ENCODE measurements at places on chromosomes 13 and 19.

- DNase-seq = no peak
Observed at GRCh38 chr19:19068659-19069654, 5.2 kb downstream of the SLC25A42 start.

- DNase-seq = no peak
Observed at GRCh38 chr13:28792992-28793391, 27.1 kb upstream of the MTUS2 start.

DNA sequence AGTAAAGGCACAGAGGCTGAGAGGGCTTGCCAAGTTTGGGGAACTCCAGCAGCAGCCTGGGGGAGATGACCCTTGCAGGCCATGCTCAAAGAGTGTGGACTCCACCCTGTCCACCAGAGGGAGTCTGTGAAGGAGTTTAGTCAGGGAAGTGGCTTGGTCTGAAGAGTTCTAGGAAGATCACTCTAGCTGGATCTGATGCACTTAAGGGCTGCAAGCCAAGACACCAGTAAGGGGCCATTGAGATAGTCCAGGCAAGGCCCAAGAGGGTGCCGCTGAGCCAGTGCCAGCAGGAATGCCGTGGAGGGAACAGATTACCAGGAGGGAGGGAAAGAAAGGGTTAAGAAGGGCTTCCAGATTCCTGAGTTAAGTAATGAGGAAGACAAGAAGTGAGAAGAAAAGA is 68.7 kb downstream of the ZAR1L start:
- DNase-seq = no peak

DNA sequence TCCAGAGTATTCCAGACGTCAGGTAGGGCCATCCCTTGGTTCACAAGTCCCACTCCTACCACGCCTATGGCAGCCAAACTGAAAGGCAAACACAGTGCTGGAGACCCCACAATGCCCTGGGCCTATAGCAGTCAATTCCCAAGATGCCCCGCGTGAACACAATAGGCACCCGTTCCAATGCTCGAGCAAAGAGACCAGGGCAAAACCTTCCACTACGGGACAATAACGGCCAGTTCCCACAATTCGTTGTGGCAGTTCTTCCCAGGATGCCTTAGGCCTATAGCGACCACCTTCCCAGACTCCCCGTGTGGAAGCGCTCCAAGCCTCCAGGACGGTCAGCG is 538 bp downstream of the ZNF428 start:
- no peak for DNase-seq

GRCh38 chr13:27917121-27917947 is 2.5 kb upstream of the PDX1 start:
- no peak for DNase-seq

- no peak for DNase-seq
Observed at GRCh38 chr19:11814700-11815035, 595 bp downstream of the ZNF440 start.

GRCh38 chr13:74299721-74300120 is 165.5 kb upstream of the KLF12 start:
- DNase-seq = no peak

GRCh38 chr13:42064966-42065365 is 16.5 kb downstream of the DGKH start:
- no peak for DNase-seq

GRCh38 chr19:18438331-18439024 is 545 bp upstream of the ISYNA1 start:
- DNase-seq = no peak

- no peak for DNase-seq
Observed at GRCh38 chr19:28130066-28130511, 1082.9 kb downstream of the UQCRFS1 start.

DNA sequence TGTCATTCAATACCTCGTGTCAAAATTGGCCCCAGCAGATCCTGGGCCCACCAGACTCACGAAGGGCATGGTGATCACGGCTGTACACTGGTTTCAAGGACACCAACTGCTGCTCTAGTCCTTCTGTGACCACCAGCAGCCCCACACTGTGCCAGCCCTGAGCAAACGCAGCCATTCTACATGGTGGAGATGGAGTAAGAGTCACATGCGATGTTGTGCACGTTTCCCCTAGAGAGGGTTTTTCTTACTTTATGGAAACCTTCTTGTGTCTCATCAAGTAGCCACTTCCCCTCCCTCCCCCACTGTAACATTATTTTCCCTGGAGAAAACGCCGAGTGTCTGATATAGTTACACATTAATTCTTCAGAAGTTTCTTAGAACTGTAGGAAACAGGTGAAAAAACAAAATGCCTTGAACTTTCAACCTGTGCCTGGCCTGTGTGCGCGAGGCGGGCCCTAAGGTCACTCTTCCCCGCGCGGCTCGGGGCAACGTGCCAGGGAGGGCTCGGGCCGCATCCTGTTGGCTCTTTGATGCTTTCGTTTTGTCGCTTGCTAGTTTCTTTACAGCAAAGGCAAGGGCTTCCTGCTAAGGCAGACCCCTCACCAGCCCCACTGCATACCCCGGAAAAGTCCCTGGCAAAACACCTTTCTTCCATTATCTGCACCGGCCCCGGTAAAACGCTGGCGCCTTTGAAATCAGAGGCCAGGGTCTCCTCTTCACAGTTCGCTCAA is 44.6 kb downstream of the GGACT start:
- no peak for DNase-seq

GRCh38 chr13:99293178-99293577 is 14.0 kb downstream of the GPR183 start:
- no peak for DNase-seq

GRCh38 chr13:39411511-39411910 is 191.5 kb downstream of the LHFPL6 start:
- no peak for DNase-seq

DNA sequence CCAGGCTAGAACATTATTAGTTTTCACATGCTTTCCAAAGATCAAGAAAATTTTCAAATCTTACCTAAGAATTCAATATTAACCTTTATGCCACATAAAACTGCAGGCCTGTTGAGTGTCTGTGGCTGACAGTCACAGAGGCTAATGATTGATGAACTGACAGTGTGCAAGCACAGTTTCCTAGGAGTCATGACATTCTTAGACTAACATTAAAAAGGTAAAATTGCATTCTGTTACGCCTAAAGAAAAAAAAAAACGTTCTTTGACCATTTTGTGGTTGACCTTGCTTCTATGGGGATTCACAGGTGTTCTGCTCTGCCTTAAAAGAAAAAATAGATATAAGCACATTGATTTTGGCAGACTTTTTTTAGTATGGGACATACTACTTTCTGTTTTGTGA is 1776.2 kb downstream of the PCDH9 start:
- DNase-seq = no peak

- DNase-seq = peak; percentile 56
Observed at GRCh38 chr19:5987077-5987818, 9.3 kb upstream of the RANBP3 start.

GRCh38 chr13:39930544-39931444 is 275.3 kb downstream of the COG6 start:
- no peak for DNase-seq

GRCh38 chr13:101522607-101523006 is 70.1 kb downstream of the ITGBL1 start:
- DNase-seq = no peak

- DNase-seq = no peak
Observed at GRCh38 chr19:44972802-44973201, 17.6 kb downstream of the CLPTM1 start.

- no peak for DNase-seq
Observed at GRCh38 chr19:18672044-18672451, 11.4 kb upstream of the CRTC1 start.

- DNase-seq = no peak
Observed at GRCh38 chr19:1262623-1263123, 6.5 kb upstream of the CIRBP start.

GRCh38 chr19:10803252-10803651 is 32.8 kb downstream of the TMED1 start:
- no peak for DNase-seq

DNA sequence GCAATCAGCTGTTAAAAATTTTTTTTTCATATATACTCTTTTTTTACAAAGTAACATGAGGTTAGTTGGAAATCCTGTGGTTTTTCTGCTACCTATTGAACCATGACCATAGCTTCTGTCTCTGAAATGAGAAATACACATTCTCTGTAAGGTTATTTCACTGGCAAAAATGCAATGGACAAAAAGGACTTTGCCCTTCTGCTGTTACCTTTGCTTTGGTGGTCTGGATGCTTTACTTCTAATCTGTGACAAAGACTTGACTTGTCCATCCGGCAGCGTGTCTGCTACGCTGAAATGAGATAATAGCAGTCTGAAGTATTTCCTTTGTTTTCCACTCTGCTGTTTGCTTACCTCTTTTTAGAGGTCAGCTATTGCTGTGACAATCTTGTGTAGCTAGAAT is 412.8 kb downstream of the SLITRK6 start:
- DNase-seq = no peak

DNA sequence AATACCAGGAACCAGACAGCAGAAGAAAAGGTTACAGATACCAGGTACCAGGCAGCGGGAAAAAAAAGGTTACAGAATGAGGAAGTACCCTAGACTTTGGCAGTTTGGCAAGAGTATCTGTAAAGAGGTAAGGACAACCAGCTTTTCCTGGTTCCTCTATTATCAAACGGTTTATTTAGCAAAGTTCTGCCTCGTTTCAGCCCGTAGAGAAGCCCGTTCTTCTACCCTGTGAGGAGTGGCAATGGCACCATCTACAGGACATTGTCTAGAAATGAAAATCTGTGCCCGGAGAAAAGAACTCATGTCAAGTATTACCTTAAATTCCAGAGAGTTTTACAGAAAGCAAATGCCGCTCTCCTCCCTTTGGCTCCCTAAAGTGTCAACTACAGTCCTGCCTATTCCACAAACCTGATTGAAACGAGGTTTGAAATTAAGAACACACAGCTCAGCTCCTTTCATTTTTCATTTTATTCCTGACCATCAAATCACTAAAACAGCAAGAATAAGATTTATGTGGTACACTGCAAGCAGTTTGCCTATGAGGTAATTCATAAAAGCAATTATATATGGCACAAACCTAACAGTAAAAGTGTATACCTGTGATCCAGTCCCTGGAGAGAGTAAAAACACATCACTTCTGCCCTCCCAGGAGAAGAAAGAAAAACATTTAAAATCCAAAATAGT is 226.3 kb downstream of the SLC7A1 start:
- no peak for DNase-seq

DNA sequence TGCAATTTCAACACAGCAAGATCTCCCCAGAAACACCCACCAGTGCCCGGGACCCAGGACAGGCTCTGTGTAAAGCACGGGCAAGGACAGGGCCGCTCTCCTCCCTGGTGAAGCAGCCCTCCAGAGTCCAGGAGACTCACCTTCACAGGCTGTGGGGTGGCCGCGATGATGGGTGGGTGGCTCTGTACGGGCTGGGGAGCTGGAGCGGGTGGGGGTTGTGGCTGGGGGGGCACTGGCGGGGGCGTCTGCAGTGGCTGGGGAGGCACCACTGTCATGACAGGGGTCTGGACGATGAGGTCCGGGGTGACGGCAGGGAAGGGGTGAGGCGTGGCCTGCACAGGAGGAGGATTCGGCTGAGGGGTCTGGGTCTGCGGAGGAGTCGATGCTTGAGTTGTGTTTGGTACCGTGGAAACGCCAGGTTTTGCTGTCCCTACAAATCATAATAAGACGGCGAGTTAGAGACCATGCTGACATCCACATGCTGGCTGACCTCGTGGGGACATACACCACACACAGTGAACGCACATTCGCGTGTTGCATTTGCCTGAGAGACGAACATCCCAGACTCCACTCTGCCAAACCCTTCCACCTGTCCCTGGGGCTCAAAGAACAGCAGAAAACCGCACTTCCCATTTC is 33.1 kb upstream of the EPHX3 start:
- no peak for DNase-seq

- no peak for DNase-seq
Observed at GRCh38 chr13:49958321-49958720, 22.2 kb upstream of the SPRYD7 start.

DNA sequence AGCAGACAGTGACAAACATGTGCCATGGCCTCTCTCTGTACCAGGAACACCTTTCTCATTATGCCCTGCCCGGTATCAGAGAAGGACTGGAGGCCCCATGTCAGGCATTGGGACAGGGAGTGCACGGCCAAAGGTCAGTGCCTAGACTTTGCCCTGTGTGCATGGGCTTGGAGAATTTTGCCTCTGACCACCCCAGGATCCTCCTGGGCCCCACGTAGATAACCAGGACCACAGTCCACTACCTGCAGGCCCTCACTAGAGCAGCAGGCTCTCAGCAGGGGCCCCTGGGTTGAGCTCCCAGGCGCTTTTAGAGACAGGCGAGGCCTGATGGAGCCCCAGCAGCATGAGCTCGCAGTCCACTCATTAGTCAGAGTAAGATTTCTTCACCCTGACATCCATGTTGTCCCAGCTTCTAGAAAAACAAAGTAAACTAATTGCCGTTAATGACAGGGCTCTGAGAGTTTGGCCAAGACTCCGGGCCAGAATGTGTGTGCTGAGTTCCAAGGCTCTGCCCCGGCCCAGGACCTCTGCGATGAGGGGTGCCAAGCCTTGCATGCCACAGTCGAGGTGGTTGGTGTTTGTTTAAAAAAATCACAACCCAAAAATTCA is 42.7 kb downstream of the CAPN12 start:
- DNase-seq = no peak

GRCh38 chr13:74651121-74651520 is 516.9 kb upstream of the KLF12 start:
- no peak for DNase-seq

DNA sequence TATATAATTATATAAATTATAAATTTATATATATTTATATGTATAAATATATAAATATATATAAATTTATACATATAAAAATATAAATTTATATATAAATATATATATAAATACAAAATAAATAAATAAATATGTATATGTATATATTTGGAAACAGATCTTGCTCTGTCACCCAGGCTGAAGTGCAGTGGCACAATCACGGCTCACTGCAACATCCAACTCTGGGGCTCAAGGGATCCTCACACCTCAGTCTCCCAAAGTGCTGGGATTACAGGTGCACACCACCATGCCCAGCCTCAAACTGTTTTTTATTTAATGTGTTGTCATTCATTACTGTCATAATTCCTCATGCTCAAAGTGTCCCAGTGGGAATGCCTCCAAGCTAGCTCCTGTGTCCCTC is 25.2 kb upstream of the PDCD5 start:
- no peak for DNase-seq

DNA sequence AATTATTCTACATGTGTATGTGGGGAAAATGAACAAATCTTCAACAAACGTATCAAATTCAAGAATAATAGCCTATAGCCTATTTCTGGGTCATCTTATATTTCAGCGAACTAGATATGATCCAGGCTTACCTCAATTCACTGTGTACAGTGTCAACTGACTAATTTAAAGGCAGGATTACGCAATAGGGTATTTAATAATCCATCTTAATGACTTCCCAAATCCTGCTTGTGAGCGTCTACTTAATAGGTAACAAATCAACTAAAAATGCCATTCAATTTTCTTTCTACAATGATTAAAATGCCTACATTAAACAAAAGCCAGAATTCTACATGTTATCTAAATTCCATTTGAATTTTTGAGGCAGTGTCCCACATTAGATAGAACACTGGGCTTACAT is 67.0 kb downstream of the USP12 start:
- no peak for DNase-seq

GRCh38 chr19:53041366-53041765 is 3.2 kb upstream of the ERVV-2 start:
- no peak for DNase-seq

- no peak for DNase-seq
Observed at GRCh38 chr19:57935731-57936130, 529 bp upstream of the ZNF418 start.

GRCh38 chr13:28685892-28686291 is 27.0 kb downstream of the POMP start:
- DNase-seq = no peak

- DNase-seq = no peak
Observed at GRCh38 chr19:48818234-48818820, 7.5 kb upstream of the BCAT2 start.

GRCh38 chr13:97445522-97446187 is 11.7 kb downstream of the RAP2A start:
- no peak for DNase-seq

All from activated T-helper 1 cell treated with Interleukin-2 at 50 U/mL for 16 hours (primary cell).